ENCODE measurements at places on chromosomes 2 and 18.
A peak's percentile ranks its signal among the peaks of the same experiment; 100 is the strongest.

DNA sequence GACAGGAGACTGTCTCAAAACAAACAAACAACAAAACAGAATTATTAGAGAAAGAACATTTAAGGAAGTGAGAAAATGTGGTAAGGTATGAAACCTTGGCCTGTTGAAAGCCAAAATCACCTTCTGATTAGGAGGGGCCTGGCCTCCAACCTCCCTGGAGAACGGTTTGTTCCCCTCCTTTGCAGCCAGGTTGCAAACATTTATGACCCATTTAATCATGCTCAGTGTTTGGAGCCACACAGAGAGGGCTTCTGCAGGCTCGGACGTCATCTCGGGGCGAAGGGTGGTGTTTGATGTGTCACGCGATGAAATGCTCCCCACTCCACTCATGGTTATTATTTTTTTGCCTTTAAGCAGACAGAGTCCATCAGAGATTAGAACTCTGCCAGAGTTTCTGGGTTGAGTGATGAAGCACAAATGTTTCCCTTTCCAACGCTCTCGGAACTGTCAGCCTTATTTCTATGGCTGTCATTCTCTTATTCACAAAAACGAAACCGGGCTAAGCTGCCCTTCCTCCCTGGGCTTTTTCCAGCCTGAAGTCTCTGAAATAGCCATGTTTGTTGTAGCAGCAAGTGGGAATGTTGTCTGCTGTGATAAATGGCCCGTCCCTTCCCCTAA lies 33.6 kb upstream of the ROCK2 start:
- DNase-seq: no peak

- no peak for DNase-seq
These were observed 118.6 kb downstream of the TMEM163 start for GRCh38 chr2:134600208-134600607.

- no peak for DNase-seq
These were observed 27.4 kb downstream of the MAL start for GRCh38 chr2:95052804-95053479.

GRCh38 chr2:202592566-202592965 lies 42.2 kb upstream of the FAM117B start:
- DNase-seq: no peak

GRCh38 chr2:58939388-58939787 lies 698.3 kb upstream of the FANCL start:
- DNase-seq: peak; percentile 78

GRCh38 chr2:109438773-109439389 lies 174.9 kb downstream of the SEPTIN10 start:
- DNase-seq: peak; percentile 28

DNA sequence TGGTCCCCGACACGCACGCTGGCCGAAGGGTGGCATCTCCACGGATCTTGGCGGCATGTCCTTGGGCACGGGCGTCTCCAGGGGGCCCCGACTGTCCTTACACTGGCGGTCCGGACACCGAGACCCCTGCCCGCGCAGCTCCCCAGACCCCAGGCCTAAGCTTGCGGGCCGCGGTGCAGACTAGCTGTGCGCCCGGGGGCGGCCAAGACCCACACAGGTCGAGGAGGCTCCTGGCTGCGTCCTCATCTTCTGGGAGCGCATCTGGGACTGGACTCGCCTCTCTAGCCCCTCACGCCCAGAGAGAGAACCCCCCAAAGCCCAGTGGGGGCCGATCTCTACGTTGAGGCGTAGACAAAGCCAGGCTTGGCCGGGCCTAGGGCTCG lies 475 bp upstream of the TWIST2 start:
- DNase-seq: no peak

- DNase-seq: no peak
These were observed 87.6 kb downstream of the TTC27 start for GRCh38 chr2:32715391-32715841.

- peak; percentile 51 for DNase-seq
These were observed 413.0 kb downstream of the MTX2 start for GRCh38 chr2:176682278-176682677.

DNA sequence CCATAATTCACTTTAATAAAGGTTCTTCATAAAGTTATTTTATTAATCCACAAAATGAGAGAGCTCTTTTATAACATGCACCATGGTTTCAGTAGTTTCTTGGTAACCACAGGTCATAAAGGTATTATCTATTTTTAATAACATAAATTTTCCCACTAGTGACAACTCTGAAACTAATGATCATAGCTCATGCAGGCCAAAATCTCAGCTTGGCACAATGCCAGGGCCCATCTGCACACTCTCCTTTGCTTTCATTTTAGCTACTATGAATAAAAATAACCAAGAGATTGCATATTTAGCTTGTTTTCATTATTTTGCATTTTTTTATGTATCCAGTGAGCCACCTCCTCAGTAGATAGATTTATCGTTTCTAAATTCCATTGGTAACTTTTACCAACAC lies 691.8 kb upstream of the CHAC2 start:
- no peak for DNase-seq

- no peak for DNase-seq
These were observed 895.2 kb downstream of the TRIB2 start for GRCh38 chr2:13611939-13612338.
